ENCODE measurements at places on chromosomes 6 and 20.

GRCh38 chr6:13478525-13478966 is 8.9 kb downstream of the GFOD1 start:
- DNase-seq, result no peak

DNA sequence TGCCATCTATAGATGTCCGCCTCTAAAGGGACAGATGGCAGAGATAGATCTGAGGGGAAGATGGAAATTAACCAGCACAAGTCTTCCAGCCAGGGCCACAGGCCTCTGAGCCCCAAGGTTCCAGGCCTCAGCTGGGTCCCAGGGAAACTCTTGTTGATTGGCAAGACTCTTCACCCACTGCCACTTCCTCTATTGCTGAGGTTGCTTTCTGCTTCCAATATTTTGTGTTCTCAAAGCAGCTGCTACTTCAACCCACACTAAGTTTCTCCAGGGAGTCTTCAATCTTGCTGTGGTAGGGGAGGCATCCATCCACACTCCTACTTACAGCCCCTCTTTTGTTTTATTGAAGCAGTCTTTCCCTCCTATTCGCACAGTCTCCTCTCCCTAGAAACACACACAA is 36.4 kb upstream of the SASH1 start:
- DNase-seq, result no peak

DNA sequence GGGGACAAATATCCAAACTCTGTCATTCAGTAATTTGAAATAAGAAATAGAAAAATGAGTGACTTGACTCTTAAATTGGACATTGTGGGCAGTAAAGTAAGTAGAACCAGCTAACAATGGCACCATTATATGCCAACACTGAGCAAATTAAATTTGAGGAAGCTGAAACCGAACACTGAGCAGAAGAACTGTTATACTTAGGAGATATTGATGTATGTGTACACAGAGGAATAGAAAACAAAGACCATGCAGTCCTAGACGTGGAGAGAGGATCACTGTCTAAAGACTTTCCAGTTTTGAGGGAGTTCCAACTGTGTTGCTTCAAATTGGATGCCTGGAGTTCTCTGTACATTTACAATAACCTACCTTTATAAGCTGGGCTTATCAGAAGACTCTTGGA is 427.0 kb upstream of the EYS start:
- no peak for DNase-seq

- DNase-seq, result no peak
Observed at GRCh38 chr6:25052181-25052580, 116.4 kb upstream of the RIPOR2 start.

DNA sequence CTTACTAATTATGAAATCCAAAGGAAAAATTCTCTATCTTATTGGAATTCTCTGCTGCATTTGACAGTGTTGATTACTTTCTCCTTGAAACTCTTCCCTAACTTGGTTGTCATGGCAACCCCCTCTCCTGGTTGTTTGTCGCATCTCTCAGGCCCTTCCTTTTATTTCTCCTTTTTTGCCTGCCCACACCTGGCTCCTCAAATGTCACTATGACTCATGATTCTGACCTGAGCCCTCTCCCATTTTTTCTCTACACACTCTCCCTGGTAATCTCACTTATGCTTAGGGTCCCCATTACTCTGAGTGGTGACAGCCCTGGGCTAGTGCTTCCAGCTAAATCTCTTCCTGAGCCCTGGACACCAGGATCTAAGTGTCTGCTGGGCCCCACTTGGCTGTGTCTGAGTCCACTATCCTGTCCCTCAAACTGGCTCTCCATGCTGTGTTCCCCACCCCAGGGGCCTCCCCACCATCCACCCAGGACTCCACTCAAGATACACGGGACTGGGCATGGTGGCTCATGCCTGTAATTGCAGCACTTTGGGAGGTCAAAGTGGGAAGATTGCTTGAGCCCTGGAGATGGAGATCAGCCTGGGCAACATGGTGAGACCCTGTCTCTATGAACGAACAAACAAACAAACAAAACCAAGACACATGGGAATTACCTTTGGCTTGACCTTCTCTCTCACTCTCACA is 16.5 kb upstream of the NNAT start:
- peak; percentile 9 for DNase-seq

- DNase-seq, result no peak
Observed at GRCh38 chr6:10030942-10031537, 383.8 kb downstream of the TFAP2A start.

GRCh38 chr6:130203370-130203769 is 19.4 kb downstream of the SAMD3 start:
- DNase-seq, result no peak

- no peak for DNase-seq
Observed at GRCh38 chr6:159390381-159390780, 221.2 kb downstream of the FNDC1 start.

- no peak for DNase-seq
Observed at GRCh38 chr20:63733579-63734081, 2.8 kb upstream of the LIME1 start.
